ENCODE measurements at places on chromosomes 7 and 10. TPM values are rescaled to one million over a fixed set of nuclear protein-coding genes. Genes with fewer than 3 reads are reported as not detected.

- H3K4me3 ChIP-seq = no peak overlapping the region
- H3K4me1 ChIP-seq = peaks cover 8% of the 10 kb centered on the region
- peak; percentile 31 for DNase-seq
- no peaks in the 10 kb centered on the region for H3K36me3 ChIP-seq
Observed at GRCh38 chr7:69412331-69413146, 185.7 kb upstream of the AUTS2 start.

- no peaks in the 10 kb centered on the region for H3K36me3 ChIP-seq
- H3K27me3 ChIP-seq = peaks cover 4% of the 10 kb centered on the region
- H3K4me3 ChIP-seq = no peak overlapping the region
- DNase-seq = no peak
Observed at GRCh38 chr7:25456467-25457171, 228.3 kb upstream of the NPVF start.

GRCh38 chr7:152984421-152984820 lies 224.9 kb downstream of the ACTR3B start:
- no peak overlapping the region for H3K4me3 ChIP-seq
- no peak for DNase-seq
- H3K27ac ChIP-seq = no peak overlapping the region
- no peaks in the 10 kb centered on the region for H3K36me3 ChIP-seq

DNA sequence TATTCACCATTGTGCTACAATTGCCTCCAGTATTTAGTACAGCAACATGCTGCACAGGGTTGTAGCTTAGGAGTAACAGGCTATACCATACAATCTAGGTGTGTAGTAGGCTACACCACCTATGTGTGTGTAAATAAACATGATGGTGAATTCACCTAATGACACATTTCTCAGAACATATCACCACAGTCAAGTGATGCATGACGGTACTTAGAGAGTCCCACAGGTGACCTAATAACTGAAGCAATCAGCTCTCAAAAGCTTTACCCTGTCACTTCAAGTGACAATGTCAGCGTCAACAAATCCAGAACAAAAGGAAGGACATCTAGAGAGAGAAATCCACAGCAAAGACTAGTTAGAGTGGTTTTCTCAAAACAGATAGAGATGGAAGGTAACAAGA lies 38.8 kb downstream of the CCNJ start:
- H3K36me3 ChIP-seq = peaks cover 60% of the 10 kb centered on the region
- no peak overlapping the region for H3K27ac ChIP-seq
- no peaks in the 10 kb centered on the region for H3K4me1 ChIP-seq
- DNase-seq = no peak
- H3K27me3 ChIP-seq = peaks cover 2% of the 10 kb centered on the region
- H3K4me3 ChIP-seq = no peak overlapping the region

RNF148 gene
- polyA plus RNA-seq = not detected

SEMA3C gene
- 0.18 TPM for polyA plus RNA-seq

Measured in immature natural killer cell (primary cell).